Stimulated activated naive CD4-positive, alpha-beta T cell treated with Interleukin-2 at 50 U/mL for 16 hours (primary cell): ENCODE measurements at places on chromosomes 2 and 18.

DNA sequence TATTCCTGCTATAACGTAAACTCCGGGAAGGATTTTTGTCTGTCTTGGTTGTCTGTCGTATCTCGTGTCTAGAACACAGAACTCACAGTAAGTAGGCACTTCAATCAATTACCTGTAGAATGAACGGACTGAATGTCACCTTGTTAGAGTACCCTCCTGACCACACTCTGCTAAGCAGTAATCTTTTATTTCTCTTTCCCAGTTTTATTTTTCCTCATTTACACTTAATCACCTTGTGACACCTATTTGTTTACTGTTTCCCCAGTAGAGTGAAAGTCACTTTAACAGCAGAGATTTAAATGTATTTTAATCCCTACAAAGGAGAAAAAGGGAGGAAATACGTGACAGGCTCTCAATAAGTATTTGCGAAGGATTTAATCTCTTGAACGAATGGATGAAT is 514 bp upstream of the EPB41L5 start:
- no peak for DNase-seq

DNA sequence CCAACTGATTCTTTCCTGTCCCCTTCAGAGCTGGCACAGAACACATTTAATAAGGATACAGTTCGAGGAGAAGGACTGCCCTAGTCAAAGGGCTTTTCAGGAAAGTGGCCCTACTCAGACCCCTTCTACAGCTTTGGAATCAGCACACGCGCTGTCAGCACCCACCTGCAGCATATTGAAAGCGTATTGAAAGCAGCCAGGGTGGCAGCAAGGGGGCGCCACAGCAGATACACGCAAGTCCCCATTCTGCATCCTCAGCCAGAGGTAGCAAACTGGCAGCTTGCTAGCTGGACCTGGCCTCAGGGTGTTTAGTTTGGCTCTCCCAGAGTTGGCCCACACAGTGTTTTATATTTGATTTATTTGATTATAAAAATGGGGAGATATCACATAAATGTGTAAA is 101.0 kb upstream of the NT5C1B start:
- no peak for DNase-seq

GRCh38 chr2:237198164-237198855 is 112.6 kb downstream of the COPS8 start:
- no peak for DNase-seq

DNA sequence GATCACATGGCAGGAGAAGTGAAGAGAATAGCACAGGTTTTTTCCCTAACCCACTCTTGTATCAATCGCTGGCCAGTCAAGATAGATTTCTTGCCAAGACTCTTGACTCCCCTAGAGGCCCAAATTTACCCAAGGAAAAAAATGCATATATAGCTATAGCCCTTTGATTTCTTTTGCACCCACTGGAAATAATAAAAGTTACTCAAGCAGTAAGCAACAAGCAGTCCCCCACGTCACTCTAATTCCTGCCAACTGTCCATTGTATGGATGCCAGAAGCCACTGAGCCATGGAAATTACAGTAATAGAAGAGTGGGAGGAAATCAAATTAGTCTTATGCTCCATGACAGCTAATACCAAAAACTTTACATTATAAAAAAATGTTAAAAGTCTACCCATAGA is 125.3 kb upstream of the SLC39A10 start:
- no peak for DNase-seq

DNA sequence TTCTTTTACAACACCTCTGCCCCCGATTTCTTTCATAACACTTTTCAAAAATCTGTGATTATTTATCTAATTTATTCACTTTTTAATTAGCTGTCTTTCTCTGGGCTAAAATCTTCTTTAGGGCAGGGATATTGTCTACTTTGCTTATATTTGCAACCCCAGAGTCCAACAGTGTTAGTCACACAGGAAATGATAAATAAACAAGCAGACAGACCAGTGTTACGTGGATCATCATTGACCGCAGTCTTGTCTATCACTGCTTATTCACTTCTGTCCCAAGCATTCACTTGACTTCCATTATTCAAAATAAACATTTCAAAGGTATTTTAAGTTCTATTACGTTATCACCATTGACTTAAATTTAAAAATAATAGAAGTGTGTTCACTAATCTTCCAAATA is 237.6 kb upstream of the UBE2E3 start:
- DNase-seq = no peak

DNA sequence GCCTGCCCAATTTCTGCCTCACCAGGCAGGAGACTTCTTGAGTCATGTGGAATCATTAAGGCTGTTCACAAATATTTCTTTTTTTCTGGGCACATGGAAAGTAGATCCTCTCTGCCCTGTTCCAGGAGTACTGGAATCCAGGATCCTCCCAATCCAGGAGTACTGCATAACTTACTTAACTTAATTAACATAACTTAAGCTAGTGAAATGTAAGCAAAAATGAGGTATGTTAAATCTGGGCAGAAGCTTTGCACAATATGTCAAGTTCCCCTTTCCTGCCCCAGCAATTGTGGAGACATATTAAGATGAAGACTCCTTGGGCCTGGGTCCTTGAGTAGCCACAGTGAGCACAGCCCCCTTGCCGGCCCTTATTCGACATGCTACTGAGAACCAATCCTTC is 3.2 kb downstream of the CD207 start:
- no peak for DNase-seq

DNA sequence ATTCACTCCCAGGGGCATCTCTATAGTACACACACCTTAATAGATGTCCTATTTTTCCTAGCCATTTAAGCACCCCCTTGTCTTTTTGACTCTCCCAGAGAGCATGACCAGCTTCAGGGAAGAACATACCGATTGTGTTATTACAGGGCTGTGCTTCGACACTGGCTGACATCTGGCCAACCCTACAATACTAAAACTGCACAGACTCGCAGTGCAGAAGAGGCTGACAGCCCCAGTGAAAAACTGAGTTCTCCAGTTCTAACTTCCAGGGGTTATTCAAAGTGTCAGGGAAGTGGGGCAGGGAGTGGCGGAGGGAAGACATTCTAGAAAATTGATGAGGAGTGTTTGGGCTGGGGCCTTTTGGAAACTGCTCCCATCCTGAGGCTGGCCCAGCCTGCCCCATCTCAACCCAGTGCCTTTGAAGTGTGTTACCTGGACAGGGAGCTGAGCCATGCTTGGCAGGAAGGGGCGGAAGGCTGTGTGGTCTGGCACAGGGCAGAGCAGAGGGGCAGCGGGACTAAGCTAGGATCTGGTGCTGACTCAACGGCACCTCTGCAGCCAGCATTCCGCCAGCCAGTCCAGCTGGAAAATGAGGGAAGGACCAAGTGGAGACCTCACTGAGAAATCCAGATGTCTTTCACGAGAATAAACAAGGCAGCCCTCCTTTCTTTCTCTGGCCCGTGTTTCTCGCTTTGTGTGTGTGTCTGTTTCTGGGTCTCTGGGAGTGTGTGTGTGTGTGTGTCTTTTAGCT is 15.4 kb upstream of the IGFBP5 start:
- DNase-seq = no peak

DNA sequence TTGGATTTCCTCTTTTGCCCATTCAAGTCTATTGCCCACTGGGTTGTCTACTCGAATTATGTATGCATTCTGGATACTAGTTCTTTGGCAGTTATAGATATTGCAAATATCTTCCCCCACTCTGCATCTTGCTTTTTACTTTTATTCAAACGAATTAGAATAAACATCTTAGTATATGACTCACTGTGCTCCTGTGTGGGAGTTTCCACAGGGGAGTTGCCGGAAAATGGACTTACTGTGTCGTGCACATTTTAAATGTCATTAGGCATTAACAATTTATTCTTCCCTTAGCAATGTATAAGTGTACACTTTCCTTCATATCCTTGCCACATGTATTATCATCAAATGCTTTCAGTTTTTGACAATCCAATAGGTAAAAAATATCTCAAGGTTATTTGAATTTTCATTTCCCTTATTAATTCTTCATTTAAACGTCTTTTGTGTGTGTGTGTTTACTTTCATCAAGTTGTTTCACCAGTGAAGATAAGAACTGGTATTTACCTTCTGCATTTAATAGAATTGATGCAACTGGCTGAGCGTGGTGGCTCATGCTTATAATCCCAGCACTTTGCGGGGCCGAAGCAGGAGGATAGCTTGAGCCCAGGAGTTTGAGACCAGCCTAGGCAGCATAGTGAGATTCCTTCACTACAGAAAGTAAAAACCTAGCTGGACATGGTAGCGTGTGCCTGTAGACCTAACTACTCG is 4.6 kb upstream of the UGT1A5 start:
- DNase-seq = no peak

- DNase-seq = no peak
These were observed 108.6 kb upstream of the NYAP2 start for GRCh38 chr2:225290757-225291400.

- DNase-seq = no peak
These were observed 86.3 kb upstream of the FSHR start for GRCh38 chr2:49240608-49241007.

- no peak for DNase-seq
These were observed 111.3 kb downstream of the DCC start for GRCh38 chr18:52451256-52451655.

- DNase-seq = peak; percentile 8
These were observed 128.7 kb downstream of the LYPD6B start for GRCh38 chr2:149167001-149167780.

DNA sequence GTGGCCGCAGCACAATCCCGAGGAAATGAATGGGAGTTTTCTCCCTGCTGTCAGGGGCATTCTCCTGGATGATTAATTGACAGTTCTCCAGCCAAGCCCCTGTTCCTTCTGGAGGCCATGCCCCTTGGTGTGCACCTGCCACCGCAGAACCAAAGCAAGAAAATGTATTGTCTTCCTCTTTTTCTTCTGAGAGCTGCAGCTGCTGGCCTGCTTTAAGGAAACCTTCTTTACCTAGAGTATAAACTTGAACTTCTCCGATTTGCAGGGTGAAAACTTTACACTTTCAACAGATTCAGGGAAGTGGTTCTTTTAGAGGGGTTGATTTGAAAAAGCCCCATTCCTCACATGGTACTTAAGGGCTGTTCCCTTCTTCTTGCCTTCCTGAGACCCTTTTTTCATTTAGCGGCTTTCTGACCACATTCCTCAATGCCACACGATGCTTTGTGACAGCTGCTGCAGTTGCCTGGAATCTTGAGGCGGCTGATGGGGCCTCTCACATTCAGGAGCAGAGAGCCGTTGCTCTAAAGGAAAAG is 402.8 kb downstream of the TXNL1 start:
- no peak for DNase-seq

GRCh38 chr2:9263428-9263827 is 56.8 kb downstream of the ASAP2 start:
- no peak for DNase-seq

DNA sequence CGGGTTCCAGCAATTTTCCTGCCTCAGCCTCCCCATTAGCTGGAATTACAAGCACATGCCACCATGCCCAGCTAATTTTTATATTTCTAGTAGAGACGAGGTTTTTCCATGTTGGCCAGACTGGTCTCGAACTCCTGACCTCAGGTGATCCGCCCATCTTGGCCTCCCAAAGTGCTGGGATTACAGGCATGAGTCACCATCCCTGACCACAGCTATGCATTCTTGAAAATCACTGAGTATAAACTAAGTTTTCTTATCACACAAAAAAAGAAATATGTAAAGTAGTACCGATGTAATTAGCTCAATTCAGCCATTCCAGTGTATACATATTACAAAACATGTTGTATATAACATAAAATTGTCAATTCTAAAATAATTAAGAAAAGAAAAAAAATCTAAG is 232.7 kb downstream of the MBD2 start:
- DNase-seq = no peak

GRCh38 chr2:209460151-209460761 is 36.4 kb downstream of the MAP2 start:
- no peak for DNase-seq

GRCh38 chr2:117686699-117687098 is 127.8 kb upstream of the DDX18 start:
- no peak for DNase-seq

DNA sequence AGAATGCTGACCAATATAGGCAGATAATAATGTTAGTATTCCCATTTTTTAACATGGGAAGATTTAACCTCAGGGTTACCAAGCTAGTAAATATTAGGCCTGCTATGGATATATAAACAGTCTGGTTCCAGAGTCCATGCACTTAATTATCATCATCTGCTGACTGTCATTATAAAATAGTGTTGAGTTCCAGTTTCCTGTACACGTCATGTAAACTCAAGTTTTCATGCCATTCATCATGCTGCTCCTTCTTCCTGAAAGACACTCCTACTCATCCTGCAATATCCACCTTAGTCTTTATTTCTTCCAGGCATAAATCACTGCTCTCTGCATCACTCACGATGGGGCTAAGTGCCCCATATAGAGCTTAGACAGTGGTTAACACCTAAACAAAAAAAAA is 420.8 kb upstream of the SPHKAP start:
- DNase-seq = no peak

GRCh38 chr2:58291726-58292438 is 50.8 kb upstream of the FANCL start:
- DNase-seq = no peak

DNA sequence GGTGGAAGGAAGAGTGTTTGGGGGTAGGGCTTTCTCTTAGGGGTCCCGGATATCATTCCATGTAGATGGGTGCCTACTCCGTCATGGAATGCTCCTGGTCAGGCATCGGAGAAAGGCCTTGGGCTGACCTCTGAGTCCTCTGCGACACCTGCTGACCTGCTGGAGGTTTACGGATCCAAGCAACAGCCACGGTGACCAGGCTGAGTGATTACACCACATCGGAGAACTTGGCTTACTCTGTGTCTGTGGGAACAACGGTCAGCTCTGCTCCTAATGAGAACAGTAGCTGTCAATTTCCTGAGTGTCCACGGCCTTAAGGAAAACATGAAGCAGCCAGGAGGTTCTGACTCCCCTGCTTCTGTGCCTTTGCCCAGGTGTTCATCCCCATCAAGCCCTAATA is 73.2 kb downstream of the TNP1 start:
- DNase-seq = no peak

GRCh38 chr2:173050684-173051083 is 25.0 kb upstream of the MAP3K20 start:
- DNase-seq = no peak

GRCh38 chr2:197007716-197008628 is 81.5 kb upstream of the PGAP1 start:
- no peak for DNase-seq
